ENCODE measurements at places on chromosomes 2 and 18.

DNA sequence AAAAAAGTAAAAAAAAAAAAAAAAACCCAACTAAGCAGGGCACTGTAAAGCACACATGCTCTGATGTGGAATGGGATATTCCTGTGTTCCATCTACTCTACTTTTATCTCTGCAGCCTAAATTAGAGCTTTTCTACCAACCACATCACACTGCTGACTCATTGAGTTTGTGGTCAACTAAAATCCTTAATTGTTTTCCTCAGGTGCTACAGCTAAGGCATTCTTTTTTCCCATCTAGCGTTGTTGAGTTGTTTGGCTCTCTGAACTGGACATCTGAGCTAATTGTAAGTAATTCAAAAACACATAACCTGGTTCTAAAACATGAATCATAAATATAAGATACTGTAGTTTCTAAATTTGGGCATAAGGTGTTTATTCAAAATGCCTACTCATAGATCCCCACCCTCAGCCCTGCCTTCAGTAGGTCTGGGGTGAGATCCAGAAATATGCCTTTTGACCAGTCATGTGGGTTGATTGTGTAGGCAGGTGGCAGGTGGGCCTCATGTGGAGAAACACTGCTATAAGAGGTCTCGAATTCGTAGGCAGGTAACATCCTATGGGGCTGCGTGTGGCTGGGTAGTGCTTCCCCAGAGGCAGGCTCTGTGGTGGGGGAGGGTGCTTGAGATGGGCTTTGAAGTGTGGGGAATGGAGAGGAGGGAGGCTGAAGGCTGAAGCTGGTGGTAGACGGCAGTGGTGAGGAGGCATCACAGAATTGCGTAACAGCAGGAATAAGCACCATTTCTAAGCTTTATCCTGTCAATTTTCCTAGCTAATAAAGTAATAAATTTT is 27.2 kb downstream of the ANKRD29 start:
- no peak overlapping the region for H3K27ac ChIP-seq
- peaks cover 6% of the 10 kb centered on the region for H3K27me3 ChIP-seq
- H3K4me1 ChIP-seq: peaks cover 10% of the 10 kb centered on the region

- H3K27ac ChIP-seq: no peak overlapping the region
- H3K4me3 ChIP-seq: no peak overlapping the region
- H3K27me3 ChIP-seq: no peaks in the 10 kb centered on the region
- peaks cover 12% of the 10 kb centered on the region for H3K4me1 ChIP-seq
Observed at GRCh38 chr2:217166241-217166850, 306.5 kb upstream of the TNP1 start.

GRCh38 chr2:12076810-12077209 is 330.4 kb downstream of the LPIN1 start:
- H3K27ac ChIP-seq: no peak overlapping the region
- H3K36me3 ChIP-seq: peaks cover 1% of the 10 kb centered on the region
- peaks cover 8% of the 10 kb centered on the region for H3K4me1 ChIP-seq
- H3K27me3 ChIP-seq: peaks cover 5% of the 10 kb centered on the region
- no peak for DNase-seq
- no peak overlapping the region for H3K4me3 ChIP-seq

GRCh38 chr18:57659460-57660102 is 37.9 kb upstream of the NARS1 start:
- H3K4me1 ChIP-seq: peaks cover 20% of the 10 kb centered on the region
- no peak for DNase-seq
- no peaks in the 10 kb centered on the region for H3K27me3 ChIP-seq
- H3K36me3 ChIP-seq: peaks cover 41% of the 10 kb centered on the region
- no peak overlapping the region for H3K27ac ChIP-seq

- H3K36me3 ChIP-seq: peaks cover 4% of the 10 kb centered on the region
- H3K27me3 ChIP-seq: peaks cover 14% of the 10 kb centered on the region
- H3K4me3 ChIP-seq: no peak overlapping the region
- H3K4me1 ChIP-seq: peaks cover 11% of the 10 kb centered on the region
- H3K27ac ChIP-seq: no peak overlapping the region
Observed at GRCh38 chr2:238927746-238928519, 80.0 kb downstream of the TWIST2 start.

DNA sequence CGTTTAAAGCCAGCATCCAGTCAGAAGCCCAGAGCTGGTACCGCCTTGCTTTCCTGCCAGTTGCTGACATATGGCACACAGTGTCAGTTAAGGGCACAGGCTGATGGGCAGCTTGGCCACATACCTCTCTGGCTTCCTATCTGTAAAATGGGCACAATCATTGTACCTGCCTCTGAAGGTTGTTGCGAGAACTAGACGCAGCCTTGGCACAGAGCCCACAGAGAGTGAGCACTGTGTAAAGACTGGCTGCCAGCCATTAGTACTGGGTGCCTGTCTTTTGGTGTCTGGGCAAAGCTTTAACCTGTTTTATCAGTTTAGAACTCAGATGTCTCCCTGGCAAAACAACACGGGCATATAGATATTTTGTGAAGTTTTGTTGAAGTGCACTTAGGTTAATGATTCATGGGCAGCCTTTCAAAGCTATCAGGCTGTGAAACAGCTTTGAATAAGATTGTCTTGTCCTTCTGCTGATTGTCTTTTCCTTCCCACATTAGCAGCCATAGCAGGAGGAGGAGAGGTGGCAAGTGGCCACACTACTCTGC is 269.5 kb downstream of the NEDD4L start:
- DNase-seq: no peak
- no peak overlapping the region for H3K4me3 ChIP-seq
- peak overlapping the region; percentile 93 for H3K27ac ChIP-seq
- H3K27me3 ChIP-seq: no peaks in the 10 kb centered on the region

GRCh38 chr2:37780387-37780676 is 108.9 kb upstream of the CDC42EP3 start:
- DNase-seq: no peak
- peak overlapping the region; percentile 58 for H3K27ac ChIP-seq
- H3K36me3 ChIP-seq: no peaks in the 10 kb centered on the region
- H3K4me1 ChIP-seq: peaks cover 80% of the 10 kb centered on the region
- no peaks in the 10 kb centered on the region for H3K27me3 ChIP-seq

GRCh38 chr2:199757233-199757870 is 93.6 kb downstream of the FTCDNL1 start:
- H3K4me1 ChIP-seq: no peaks in the 10 kb centered on the region
- peaks cover 15% of the 10 kb centered on the region for H3K27me3 ChIP-seq
- no peak overlapping the region for H3K4me3 ChIP-seq
- H3K27ac ChIP-seq: no peak overlapping the region
- no peak for DNase-seq
- no peaks in the 10 kb centered on the region for H3K36me3 ChIP-seq

GRCh38 chr2:137893145-137893544 is 71.1 kb upstream of the HNMT start:
- H3K4me1 ChIP-seq: no peaks in the 10 kb centered on the region
- DNase-seq: no peak
- H3K27ac ChIP-seq: no peak overlapping the region

DNA sequence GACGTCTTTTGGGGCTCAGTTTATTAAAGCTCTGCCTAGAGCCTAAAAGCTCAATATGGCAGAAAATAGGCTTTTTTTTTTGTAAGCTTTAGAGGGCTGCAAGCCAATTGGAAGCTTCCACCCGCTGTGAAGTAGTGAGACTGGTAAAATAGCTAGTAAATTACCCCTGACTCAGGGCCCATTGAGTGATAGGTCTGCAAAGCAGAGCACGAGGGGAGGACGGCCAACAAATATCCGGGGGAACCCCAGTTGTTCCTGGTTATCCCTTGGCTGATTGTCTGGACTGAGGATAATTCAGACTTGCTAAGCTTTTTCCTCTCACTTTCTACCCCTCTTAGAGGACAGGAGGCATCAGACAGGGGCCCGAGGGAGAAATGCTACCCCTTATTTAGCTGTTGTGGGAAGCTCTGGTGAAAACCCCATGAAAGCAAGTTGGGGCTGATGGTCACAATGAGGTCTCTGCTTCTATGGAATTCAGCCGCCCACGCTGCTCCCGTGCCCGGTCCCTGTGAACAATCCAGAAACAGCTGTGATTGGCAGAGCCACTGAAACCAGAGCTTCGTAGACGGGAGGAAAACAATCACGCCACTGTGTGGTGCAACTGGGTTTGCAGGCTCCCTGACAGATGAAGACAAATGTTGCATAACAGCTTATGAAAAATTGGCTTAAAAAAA is 141.9 kb upstream of the LGALSL start:
- H3K36me3 ChIP-seq: no peaks in the 10 kb centered on the region
- peak overlapping the region; percentile 48 for H3K4me3 ChIP-seq
- no peak for DNase-seq
- peak overlapping the region; percentile 92 for H3K27ac ChIP-seq
- H3K27me3 ChIP-seq: peaks cover 2% of the 10 kb centered on the region

DNA sequence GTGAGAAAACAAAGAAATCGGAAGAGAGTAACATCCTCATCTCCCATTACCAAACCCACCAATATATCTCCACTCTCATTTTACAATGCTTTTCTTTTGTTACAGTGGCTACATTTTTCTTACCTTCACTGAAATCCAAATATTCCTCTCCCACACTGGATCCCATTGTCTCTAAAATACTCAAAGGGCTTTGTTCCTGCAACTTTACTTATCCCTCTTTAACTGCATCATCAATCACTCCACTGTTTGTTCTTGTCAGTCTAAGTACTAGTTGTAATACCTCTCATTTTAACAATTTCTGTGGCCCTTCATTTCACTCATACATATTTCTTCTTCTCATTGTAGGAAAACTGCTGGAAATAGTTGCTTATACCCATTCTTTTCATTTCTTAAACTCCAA is 464.2 kb upstream of the PIK3C3 start:
- no peak overlapping the region for H3K27ac ChIP-seq
- H3K36me3 ChIP-seq: peaks cover 10% of the 10 kb centered on the region
- H3K4me3 ChIP-seq: no peak overlapping the region

GRCh38 chr2:6506361-6506794 is 359.3 kb downstream of the CMPK2 start:
- no peak overlapping the region for H3K4me3 ChIP-seq
- H3K36me3 ChIP-seq: no peaks in the 10 kb centered on the region
- peaks cover 20% of the 10 kb centered on the region for H3K4me1 ChIP-seq
- no peaks in the 10 kb centered on the region for H3K27me3 ChIP-seq

DNA sequence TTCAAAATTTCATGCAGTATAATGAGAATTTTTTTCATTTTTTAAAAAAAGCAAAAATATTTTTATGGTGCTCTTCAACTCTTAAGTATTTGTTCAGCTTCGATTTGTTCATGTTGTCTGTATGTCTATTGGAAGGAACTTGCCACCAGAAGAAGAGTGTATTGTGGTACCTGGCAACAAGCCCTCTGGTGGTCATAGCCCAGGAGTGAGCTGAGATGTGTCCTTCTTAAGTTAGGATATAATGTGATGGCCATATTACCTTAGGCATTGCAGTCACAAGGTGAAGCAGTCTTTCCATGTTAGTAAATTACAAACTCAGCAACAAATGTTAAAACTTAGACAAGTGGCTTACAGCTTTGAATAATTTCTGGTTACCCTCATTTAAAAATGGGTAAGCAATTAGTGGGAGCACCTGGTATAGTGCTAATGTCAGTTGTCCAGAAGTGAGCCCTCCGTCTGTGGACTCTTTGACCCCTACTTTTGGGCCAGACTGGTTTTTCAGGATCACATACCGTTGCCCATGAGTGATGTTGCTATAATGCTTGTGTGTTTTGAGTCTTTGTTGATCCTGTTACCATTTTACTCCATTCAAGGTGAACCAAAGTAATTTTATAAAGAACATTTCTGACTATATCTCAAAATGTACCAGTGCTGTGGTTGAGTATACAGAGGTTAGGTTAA is 57.4 kb downstream of the MYO1B start:
- H3K27me3 ChIP-seq: no peaks in the 10 kb centered on the region
- no peak overlapping the region for H3K27ac ChIP-seq
- peaks cover 47% of the 10 kb centered on the region for H3K4me1 ChIP-seq
- no peak overlapping the region for H3K4me3 ChIP-seq
- no peak for DNase-seq

GRCh38 chr2:181123798-181124231 is 143.4 kb downstream of the UBE2E3 start:
- no peaks in the 10 kb centered on the region for H3K27me3 ChIP-seq
- no peak for DNase-seq
- H3K36me3 ChIP-seq: no peaks in the 10 kb centered on the region
- H3K4me3 ChIP-seq: no peak overlapping the region
- H3K4me1 ChIP-seq: peaks cover 16% of the 10 kb centered on the region

GRCh38 chr2:172429301-172429968 is 2.0 kb downstream of the ITGA6 start:
- peaks cover 4% of the 10 kb centered on the region for H3K27me3 ChIP-seq
- H3K4me1 ChIP-seq: peaks cover 10% of the 10 kb centered on the region
- no peaks in the 10 kb centered on the region for H3K36me3 ChIP-seq
- H3K27ac ChIP-seq: no peak overlapping the region
- no peak for DNase-seq
- H3K4me3 ChIP-seq: peak overlapping the region; percentile 75

DNA sequence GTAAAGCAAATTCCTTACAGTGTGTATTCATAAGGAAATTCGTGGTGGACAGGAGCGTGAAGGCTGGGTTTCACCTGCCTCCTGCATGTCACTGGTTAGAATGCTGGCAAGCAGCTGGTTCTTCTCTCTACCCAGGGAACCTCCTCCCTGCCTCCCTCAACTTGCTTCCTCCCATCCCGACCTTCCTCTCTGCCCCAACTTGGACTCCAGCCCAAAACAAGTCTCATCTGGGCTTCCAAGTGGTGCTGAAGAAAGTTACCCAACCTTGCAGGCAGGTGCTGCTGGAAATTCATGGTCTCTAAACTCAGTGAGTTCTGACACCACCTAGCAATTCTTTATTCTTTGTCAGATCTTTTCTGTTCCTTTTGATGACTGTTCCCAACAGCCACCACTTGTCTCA is 184.5 kb downstream of the BCL2 start:
- H3K4me3 ChIP-seq: no peak overlapping the region
- H3K27me3 ChIP-seq: peaks cover 12% of the 10 kb centered on the region
- DNase-seq: no peak

DNA sequence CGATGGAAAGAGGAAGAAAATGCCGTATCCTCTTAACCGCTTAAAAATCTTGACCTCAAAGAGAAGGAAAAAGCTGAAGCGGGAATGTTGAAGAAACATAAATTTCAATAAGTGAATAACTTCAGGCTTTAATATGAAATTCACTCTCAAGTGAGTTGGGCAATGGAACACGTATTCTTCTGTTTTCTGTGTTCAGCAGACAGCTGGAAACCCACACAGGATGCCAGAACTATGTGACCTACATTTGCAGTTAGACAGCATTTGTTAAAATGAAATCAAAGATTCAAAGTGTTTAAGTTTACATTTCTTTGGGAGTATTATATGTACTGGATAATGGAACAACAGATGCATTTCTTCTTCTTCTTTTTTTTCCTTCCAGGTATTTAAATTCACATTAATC is 80.5 kb upstream of the SPATS2L start:
- no peak overlapping the region for H3K4me3 ChIP-seq
- no peak for DNase-seq
- H3K36me3 ChIP-seq: no peaks in the 10 kb centered on the region
- no peaks in the 10 kb centered on the region for H3K27me3 ChIP-seq
- peak overlapping the region; percentile 18 for H3K27ac ChIP-seq
- H3K4me1 ChIP-seq: peaks cover 36% of the 10 kb centered on the region

- H3K4me3 ChIP-seq: no peak overlapping the region
- no peaks in the 10 kb centered on the region for H3K36me3 ChIP-seq
- H3K4me1 ChIP-seq: no peaks in the 10 kb centered on the region
- H3K27me3 ChIP-seq: no peaks in the 10 kb centered on the region
Observed at GRCh38 chr18:64372850-64373249, 224.0 kb upstream of the LINC00305 start.

All from chondrocyte (in vitro differentiated cells).